ENCODE measurements at places on chromosomes 12 and 14. TPM values are rescaled to one million over a fixed set of nuclear protein-coding genes. Genes with fewer than 3 reads are reported as not detected.

TPPP2 gene
- not detected for total RNA-seq

SLC24A4 gene
- 0.36 TPM for total RNA-seq

GDF3 gene
- total RNA-seq = not detected

AHSA1 gene
- 245 TPM for total RNA-seq

KRT79 gene
- not detected for total RNA-seq

ACOT4 gene
- total RNA-seq = 8.9 TPM

B4GALNT3 gene
- 14.1 TPM for total RNA-seq

PRPF40B gene
- 6.2 TPM for total RNA-seq

PAH gene
- not detected for total RNA-seq

GUCY2C gene
- not detected for total RNA-seq

IL22 gene
- total RNA-seq = 1.0 TPM

PNMA1 gene
- 32.2 TPM for total RNA-seq

SPX gene
- total RNA-seq = 0.61 TPM

JAG2 gene
- 7.1 TPM for total RNA-seq

MYF6 gene
- not detected for total RNA-seq

KCNA5 gene
- not detected for total RNA-seq

Data from natural killer cell treated with Interleukin-12 subunit alpha and Interleukin-12 subunit beta and Interleukin-15 and Interleukin-18, amount 100 ng/mL, for 72 hours (primary cell).